Midbrain (tissue), 1 donor: ENCODE measurements at places on chromosomes 6 and 20.

DNA sequence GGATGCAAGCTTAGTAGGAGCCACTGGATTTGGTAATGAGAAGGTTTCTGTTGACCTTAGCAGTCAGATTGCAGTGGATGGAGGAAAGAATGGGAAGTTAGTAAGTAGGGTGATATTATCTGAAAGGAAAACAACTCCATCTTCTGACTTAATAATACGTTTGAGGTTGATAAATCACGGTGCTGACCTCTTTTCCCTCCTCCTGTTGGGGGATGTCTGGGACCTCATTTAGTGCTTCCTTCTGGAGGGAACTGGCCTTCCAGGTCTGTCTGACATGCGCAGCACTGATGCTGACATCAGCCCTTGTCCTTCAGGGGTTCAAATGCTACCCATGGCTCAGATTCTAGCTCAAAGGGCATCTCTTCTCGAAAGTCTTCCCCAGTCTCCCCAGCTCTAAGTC, 48.2 kb upstream of the AKAP12 start:
- DNase-seq: no peak

- no peak for DNase-seq
Measured at GRCh38 chr6:148306286-148306685, 36.4 kb upstream of the SASH1 start.

- no peak for DNase-seq
Measured at GRCh38 chr6:112044196-112044595, 9.7 kb upstream of the CCN6 start.

GRCh38 chr6:54718541-54719023, 128.0 kb upstream of the FAM83B start:
- peak; percentile 11 for DNase-seq

DNA sequence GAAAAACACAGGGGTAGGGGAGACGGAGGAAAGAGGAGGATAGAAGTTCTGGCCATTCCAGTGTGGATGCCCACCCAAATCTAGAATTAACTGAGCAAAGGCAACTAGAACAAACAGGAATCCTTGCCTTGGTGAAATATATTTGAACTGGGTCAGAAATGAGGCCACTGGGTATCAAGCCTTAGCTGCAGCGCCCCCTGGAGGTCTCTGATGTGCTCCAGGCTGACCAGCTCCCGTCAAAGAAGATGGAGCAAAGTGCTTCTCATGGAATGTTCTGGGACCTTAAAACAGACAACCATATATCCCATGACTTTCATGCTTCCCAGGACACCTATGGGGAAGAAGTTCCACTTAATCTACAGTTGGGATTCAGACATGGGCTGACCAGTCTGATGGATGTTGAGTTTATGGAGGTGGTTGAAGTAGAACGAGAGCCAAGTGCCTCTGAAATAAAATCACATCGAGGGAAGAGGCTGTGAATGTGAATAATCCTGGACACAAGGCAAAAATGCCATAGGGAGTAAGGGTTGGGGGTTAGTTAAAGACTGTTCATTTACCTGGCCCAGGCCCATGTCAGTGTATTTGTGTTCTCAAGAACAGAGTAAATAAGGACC, 50.4 kb downstream of the HLA-DPB1 start:
- DNase-seq: peak; percentile 24

DNA sequence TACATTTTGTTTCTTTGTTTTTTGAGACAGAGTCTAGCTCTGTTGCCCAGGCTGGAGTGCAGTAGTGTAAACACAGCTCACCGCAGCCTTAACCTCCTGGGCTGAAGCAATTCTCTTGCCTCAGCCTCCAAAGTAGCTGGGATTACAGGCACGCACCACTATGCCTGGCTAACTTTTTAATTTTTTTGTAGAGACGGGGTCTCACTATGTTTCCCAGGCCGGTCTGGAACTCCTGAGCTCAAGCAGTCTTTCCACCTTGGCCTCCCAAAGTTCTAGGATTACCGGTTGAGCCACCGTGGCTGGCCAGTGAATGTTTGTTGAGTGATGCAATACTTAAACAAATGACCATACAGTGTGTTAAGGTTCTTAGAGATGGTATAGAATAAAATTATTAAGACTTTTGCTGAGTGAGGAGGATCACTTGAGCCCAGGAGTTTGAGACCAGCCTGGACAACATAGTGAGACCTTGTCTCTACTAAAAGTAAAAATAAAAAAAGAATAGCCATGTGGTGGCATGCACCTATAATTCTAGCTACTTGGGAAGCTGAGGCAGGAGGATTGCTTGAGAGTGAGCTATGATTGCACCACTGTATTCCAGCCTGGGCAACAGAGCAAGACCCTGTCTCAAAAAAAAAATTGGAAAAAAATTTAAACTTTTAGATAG, 13.4 kb downstream of the CEP250 start:
- DNase-seq: no peak

DNA sequence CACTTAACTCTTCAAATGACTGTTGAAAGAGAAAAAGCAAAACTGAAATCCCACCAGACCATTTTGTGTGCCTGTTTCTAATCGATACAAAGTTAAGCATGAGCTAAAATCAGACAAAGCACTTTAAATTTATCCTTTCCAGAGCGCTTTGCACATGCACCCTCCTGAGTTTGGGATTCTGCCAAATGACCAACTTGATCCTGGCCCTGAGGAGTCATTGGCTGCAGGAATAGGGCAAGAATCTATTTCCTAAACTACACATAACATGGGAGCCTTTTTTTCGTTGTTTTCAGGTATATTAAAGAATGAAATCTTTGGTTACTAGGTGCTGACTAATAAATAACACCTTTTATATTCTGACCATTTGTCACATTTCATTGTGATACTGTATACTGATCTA, 23.8 kb upstream of the MTHFD1L start:
- no peak for DNase-seq

- DNase-seq: no peak
Measured at GRCh38 chr6:23611776-23612381, 514.1 kb upstream of the NRSN1 start.

DNA sequence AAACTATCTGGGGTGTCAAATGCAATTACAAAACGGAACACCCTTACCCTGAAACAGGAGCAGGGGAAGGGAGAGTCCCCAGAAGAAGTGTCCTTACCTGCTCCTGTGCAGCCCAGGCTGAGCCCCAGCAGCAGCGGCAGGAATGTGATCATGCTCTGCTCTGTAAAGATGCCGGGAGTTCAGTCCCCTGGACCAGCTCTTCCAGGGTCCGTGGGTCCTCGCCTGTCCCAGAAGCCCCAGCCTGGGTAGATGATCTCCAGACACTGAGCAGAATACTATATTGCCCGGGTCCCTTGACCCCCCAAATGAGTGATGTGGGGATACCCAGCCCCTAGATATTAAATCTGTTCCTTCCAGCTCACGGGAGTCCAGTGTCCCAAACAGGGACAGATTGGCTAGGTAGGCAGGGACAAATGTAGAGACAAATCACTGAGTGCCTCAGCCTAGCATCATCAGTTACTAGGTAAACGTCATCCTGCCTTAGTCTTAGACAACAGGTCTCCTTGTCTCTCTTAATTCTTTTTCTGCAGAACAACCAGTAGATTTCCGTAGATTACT, at the start of gene HLA-DMB:
Gene HLA-DMB (minus strand): TSS at position 373 of the 558 bp plus-strand sequence. CDS start 221 bp downstream, at position 152.
- peak; percentile 72 for DNase-seq

GRCh38 chr6:105363100-105363754, 39.7 kb downstream of the PREP start:
- peak; percentile 62 for DNase-seq

GRCh38 chr6:41059556-41059955, 6.6 kb downstream of the APOBEC2 start:
- DNase-seq: no peak

- DNase-seq: no peak
Measured at GRCh38 chr20:52305024-52305645, 113.6 kb upstream of the ZFP64 start.

DNA sequence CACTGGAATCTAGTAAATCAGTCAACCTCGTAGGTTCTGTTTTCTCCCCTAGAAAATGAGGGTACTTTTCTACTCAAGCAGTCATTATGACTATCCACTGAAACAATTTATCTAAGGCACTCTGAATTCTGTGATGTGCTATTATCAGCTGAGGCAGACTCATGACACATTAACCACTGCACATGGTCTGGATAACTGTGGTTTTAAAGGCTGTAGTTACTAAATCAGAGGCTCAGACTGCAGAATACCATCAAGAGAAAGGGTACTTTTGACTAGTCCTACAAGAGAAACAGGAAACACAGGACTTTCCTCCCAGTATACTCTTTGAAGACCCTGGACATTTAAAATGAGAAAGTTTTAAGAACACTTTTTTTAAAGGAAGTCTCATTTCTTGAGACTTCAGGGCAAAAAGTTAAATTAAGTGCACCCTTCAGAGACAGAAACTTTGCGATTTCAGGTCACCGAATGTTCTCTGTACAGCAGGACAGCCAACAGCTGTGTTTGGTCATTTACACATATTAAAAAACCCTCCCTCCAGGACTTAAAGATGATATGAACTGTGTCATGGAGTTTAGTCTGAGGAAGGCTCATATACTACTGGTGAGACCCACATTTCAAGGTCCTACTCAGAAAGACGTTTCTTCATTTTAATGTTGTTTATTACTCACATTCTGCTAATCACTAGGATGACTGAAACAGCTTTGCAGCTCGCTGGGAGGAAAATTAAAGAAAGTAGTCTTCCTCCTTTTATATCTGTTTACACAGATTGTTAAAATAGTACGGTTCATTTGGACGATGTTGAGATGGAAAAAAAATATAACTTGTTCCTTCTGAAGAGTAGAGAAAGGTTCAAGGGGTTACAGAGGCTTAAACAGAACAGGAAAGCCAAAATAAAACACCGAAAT, 19.9 kb downstream of the ATXN1 start:
- DNase-seq: no peak

GRCh38 chr6:111718326-111718725, 112.6 kb upstream of the TRAF3IP2 start:
- no peak for DNase-seq

DNA sequence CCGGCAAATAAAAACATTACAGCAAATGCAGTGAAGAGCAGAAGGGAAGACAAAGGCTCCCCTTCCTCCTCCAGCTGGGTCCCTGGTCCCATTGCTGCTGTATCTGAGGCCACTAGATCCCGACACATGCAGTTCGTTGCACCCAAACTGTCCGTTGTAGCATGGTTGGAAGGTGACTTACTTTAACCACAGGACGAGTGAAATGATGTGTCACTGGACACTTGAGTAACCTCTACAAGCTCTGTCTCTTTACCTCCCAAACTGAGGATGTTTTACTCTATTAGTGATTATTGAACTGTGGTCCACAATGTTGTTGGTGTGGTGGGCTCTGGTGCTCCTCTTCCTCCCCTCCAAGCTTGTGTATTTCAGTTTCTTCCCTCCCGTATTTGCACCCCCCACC, 46.2 kb upstream of the ARMH2 start:
- DNase-seq: no peak

DNA sequence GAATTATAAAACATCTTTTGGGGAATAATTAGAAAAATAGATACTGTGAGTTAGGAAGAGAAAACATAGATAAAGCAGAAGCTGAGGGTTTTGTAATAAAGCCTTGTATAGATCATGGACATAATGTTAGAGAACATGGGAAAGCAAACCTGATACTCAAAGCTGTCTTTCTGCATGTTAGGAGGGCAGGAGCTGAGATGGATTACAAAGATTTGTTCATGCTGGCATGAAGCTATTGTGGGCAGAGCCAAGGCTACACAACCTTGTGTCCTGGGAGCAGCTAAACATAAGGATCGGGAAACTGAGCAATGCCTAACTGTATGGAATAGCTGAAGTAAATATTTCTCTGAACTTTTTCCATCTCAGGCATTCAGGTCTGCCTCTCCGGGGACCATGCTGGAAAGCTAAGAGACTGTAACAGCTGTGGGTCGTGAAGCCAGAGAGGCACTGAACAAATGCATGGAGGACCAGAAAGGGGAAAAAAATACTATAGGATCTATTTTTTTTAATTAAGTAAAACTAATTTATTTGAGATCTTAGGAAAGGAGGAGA, 28.2 kb upstream of the CNKSR3 start:
- no peak for DNase-seq
